ENCODE measurements at places on chromosomes 5 and 9. TPM values are rescaled to one million over a fixed set of nuclear protein-coding genes. Genes with fewer than 3 reads are reported as not detected.

DNA sequence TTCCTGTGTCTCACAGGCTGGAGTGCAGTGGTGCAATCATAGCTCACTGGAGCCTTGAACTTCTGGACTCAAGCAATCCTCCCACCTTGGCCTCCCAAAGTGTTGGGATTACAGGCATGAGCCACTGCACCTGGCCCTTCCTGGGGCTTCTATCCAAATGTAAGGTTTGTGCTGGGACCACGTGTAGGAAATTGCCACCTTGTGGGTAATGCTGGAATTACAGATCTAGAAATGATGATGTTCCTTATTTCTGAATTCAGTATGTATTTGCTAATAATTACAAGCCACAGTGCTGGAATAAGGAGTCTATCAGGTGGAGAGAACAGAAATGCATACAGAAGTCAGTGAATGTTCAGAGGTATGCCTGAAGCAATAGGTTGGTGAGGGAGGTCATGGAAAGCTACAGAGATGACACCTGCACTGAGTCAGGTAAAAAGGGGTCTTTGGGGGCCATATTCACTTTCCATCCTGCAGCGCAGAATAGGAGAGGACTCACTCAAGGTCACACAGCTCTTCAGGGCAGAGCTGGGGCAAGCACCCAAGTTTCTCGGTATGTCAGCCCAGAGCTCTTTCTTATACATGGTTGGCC is 8.8 kb upstream of the IGFBPL1 start:
- no peak for DNase-seq

DNA sequence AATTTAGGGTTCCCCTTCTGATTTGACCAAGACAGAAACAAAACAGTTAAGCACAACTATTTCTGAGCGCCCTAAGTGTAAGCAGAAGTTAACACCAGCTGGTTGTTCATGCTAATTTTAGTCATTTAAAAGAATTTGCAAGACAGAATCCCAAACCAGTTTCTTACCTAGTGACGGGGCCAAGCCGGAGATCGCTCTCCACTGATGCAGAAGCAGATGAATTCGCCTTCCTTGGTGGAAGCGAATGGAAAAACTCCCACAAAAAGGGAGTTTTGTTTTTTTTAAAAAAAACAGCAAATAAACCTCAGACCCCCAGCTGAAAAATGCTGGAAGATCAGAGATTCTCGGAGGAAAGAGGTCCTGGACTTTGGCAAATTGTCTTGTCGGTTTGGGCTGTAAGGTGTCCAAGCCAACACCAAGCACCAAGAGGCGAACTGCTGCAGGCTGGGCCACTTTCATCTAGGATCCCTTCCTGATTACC is 47.4 kb upstream of the GLDC start:
- peak; percentile 37 for DNase-seq

Gene MEGF10
- total RNA-seq: 24.5 TPM

Gene BNC2
- 28.1 TPM for total RNA-seq

Gene PAPPA
- 0.34 TPM for total RNA-seq

GRCh38 chr5:13188371-13188770 is 756.1 kb downstream of the DNAH5 start:
- no peak for DNase-seq

Gene MACROH2A1
- 85.9 TPM for total RNA-seq

DNA sequence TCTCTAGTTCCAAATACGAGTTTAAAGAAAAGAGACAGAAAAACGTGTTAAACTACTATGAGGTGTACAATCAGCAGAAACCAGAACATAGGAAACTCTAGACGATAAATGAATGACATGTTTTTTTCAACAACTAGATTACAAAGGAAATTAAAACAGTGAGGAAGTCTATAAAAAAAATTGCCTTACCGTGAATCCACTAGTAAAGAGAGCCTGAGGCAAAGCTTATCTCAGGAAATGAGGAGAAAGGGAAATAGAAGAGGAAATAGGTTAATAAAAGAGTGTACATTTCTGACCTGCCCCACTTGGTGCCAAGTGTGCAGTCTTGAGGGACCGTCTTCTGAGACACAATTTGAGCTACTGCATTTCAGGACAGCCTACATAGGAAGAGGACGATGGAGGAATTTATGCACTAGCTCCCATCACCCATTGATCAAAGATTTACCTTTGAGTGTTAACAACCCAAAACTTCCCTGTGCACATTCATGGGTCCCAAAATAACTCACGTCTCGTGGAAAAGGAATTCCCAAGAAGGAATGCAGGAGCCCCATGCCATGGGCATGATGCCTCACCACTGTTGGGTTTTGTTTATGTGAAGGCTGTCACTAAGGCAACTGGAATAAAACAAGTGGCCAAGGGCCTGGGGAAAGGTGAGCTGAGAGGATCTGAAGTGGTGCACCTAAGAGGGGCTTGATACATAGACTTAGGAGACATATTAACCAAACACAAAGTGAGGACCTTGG is 53.6 kb upstream of the SLC1A3 start:
- no peak for DNase-seq

Measured in WTC11 (cell line).